Posterior vena cava (tissue), 2 donors: ENCODE measurements at places on chromosomes 12 and 14. TPM values are rescaled to one million over a fixed set of nuclear protein-coding genes. Genes with fewer than 3 reads are reported as not detected.

The PKP2 gene
- 0.38 TPM for total RNA-seq

The TAMALIN gene
- 50.6 TPM for total RNA-seq

The GDF3 gene
- 1.5 TPM for total RNA-seq

DNA sequence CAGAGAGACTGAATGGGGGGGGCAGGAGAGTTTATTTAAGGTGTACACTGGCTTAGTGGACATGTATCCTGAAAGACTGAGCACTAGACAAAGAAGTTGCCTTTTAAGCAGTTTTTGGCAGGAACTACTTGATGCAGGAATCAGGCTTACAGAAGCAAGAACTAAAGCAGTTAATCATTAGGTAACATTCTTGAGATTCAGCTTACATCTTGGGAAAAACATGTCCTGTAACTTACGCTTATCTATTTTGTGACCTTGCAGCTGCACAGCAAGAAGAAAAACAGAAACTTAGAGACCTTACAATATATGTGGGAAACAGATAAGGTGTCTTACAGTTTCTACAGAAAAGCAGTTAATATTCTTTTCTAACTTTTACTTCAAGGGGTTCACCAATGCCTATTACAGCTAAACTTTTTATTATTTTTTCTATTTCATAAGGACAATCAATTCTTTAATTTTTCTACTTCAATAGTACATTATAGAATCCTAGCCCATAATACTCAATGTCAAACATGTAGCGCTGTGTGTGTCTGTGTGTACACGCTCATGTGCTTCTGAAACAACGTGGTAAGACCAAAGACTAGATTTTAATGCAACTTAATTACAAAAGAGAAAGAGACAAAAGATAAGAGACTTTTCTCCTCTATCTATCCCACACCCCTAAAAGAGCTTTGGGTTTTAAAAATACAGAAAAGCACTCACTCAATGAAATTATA, 276.9 kb downstream of the PRKD1 start:
- no peak for DNase-seq

- no peak for DNase-seq
Observed at GRCh38 chr14:63478010-63478409, 65.2 kb downstream of the PPP2R5E start.

DNA sequence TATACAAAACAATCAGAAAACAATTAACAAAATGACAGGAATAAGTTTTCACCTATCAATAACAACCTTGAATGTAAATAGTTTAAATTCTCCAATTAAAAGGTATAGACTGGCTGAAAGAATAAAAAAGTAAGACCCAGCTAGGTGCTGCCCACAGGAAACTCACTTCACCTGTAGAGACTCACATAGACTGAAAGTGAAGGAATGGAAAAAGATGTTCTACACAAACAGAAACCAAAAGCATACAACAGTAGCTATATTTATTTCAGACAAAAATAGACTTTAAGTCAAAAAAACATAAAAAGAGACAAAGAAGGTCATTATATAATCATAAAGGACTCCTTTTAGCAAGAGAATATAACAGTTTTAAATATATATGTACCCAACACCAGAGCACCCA, 152.4 kb upstream of the PWP1 start:
- DNase-seq, result no peak
